ENCODE measurements at places on chromosomes 5 and 9.

DNA sequence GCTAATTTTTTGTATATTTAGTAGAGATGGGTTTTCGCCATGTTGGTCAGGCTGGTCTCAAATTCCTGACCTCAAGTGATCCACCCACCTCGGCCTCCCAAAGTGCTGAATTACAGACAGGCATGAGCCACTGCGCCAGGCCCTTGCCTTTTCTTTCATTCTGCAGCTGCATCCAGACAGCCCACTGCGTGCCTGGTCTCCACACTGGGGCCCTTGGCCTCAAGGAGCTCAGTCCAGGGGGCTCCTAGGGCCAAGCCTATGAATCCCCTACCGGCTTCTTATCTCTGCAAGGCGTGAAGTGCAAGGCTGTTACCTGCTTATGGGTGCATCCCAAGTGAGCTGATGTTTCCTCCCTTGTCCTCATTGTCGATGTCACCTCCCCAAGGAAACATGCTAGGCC lies 78.8 kb downstream of the CSNK1A1 start:
- DNase-seq = no peak

DNA sequence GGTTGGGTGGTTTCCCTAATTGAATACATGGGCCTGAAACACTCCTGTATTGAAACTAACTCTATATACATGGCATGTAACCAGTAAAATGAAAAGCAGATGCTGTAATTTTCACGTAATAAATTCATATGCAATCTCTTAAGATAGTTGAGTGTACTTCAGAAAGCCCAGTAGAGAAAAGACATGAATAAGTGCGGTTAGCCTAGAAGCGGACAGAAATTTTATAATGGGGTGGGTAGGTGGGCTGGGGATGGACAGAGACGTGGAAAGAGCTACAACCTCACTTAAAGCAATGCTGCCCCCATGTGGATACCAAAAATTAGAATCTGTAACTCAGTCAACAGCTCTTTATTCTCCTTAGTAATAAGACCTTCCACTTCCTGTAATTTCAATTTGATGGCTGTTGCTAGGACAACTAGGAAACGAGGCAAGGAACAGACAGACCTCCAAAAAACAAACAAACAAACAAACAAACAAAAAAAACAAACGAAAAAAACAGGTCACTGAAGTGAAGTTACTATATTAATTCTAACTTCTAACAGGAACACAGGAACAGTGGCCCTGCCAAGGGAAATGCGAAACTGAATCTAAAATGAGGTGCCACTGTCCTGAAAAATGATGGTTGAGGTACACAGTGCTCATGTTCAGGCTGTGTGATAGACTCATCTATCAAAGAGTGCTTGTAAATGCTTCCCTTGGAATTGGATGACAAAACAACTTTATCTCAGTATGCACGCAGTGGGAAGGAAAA lies 103.4 kb upstream of the GNA14 start:
- no peak for DNase-seq

DNA sequence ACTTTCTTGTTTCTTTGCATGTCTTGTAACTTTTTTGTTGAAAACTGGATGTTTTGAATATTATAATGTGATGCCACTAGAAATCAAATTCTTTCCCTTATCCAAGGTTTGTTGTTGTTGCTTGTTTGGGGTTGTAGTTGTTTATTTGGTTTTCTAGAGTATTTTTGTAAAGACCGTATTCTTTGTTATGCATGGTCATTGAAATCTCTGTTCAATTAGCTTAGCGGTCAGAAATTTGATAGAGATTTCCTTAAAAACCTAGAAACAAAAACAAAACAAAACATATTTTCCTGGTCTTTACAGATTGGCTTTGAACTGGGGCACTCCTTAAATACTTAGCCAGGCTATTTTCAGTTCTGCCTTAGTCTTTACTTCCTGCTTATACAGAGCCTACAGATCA lies 21.9 kb downstream of the SOX30 start:
- DNase-seq = no peak

DNA sequence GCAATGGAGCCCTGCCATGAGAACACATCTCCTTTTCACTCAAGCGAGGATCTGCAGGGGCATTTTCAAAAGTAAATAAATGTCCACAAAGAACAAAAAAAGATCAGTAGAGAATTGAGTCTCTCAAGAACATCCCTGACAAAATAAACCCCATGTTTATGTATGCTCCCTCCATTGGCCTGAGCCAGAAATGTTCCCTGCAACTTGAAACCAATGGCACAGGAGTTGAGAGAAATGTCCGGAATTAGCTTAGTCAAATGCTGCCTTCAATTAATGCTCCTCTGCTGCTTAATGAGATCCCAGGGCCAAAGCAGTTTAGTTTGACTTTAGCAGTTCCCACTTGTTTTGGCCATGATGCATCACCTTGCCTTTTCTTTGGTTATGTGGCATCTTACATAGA lies 238.3 kb downstream of the EBF1 start:
- DNase-seq = no peak

DNA sequence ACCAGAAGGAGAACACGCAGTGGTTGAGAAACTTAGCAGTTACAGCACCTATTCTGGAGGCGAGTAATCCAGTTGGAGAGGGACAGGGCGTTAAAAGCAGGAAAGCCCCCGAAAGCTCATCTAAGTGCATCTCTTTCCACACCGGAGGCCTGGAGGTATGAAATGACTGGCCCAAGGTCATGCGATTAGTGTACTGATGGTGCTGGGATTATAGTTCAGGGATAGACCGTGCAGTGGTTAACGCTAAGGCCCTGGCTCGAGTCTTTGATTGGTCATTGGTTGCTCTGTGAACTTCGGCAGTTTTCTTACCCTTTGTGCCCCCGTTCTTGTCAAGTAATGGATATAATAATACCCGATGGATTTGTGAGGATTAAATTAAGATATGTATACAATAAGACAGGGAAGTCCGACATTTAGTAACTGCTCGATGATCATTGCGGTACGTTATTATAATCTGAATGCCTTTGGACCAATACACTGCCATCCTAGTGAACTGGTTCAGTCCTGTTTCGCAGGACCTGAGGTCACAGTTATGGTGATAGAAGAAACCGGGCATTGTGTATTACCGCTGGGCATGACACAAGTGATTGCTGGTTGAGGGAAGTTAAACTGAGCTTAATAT lies 960 bp downstream of the CANX start:
- no peak for DNase-seq

- DNase-seq = no peak
Observed at GRCh38 chr9:109989296-109989695, 209.3 kb downstream of the PALM2AKAP2 start.

DNA sequence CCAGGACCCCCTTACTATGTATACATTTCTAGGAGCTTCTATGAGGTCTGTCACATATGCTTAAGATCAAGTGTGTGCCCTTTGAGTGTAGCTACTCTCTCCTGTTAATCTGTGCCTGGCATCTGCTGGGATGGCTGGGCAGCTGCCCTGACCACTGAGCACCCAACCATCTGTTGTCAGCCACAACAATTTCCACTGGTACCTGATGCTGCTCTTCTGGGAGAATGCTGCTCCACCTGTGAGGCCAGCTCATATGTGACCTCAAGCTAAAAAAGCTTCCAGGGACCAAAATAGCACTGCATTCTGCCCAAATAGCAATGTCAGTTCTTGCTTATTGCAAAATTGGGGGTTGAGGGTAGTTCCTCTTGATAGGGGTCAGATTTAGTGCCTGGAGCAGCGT lies 595.6 kb downstream of the RAB3C start:
- DNase-seq = no peak

DNA sequence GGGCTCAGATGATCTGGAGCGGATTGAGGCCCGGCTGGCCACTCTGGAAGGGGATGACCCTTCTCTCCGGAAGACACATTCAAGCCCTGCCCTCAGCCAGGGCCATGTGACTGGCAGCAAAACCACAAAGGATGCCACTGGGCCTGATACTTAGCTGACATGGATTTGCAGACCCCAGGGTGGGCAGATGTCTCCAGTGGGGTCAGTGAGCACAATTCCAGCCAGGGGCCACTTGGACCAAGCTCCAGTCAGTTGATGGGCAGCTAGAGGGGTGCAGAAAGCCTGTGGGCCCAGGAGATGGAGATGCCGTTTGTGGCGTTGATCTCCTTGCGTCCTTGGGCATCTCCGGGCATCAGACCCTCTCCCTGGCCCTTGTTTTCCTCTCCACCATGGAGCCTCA lies 46.7 kb downstream of the PSD2 start:
- no peak for DNase-seq

DNA sequence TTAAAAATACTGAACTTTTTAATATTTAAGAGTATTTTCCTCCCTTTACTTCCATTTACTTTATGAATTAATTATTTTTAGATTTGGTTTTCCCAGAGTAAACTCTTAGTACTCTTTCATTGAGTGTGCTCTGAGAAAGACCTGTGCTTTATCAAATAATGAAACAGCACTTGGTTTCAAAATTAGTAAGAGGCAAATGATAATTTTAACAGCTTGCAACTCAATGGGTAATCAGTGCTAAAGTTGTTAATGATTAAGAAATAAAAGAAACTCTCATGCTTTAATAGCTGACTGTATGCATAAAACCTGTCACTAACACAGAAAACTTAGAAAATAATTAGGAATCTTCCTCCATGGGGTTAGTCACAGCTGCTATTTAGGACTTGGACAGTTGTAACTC lies 244.4 kb downstream of the RFX3 start:
- no peak for DNase-seq
